Esophagus squamous epithelium (tissue), 5 donors: ENCODE measurements at places on chromosomes 6 and 20.
A peak's percentile ranks its signal among the peaks of the same experiment; 100 is the strongest.

DNA sequence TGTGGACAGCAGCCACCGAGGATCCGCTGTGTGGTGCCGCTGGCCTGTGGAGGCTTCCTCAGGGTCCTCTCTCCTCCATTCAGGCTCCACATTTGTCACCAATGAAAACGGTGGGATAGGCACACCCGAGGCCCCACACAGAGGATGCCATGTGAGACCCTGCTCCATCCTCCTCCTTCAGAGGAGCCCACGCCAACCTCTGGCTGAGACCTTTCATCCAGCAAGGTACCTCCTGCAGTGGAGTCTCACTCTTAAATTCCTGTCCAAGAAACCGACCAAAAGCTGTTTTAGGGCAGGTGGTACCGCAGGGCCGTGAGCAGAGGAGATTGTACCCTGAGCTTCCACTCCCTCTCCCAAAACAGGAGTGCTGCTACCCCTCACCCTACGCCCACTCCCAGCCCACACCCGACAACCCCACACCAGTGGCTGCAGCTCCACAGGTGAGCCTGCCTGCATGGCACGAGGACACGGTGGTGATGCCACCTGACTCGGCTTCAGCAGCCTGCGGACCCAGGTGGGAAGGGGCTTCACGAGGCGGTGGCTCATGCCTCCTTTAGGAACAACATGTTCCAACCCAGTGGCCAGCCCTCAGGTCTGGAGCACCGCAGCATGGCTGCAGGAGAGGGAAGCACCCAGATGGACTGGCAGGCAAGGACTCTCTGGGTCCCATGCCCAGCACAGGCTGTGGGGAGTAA lies 237.6 kb upstream of the AFDN start:
- H3K27me3 ChIP-seq = no peaks in the 10 kb centered on the region
- no peaks in the 10 kb centered on the region for H3K4me1 ChIP-seq
- H3K4me3 ChIP-seq = no peak overlapping the region
- DNase-seq = no peak

GRCh38 chr20:7967199-7967844 lies 27.1 kb upstream of the HAO1 start:
- no peak overlapping the region for H3K27ac ChIP-seq
- no peaks in the 10 kb centered on the region for H3K36me3 ChIP-seq
- no peak overlapping the region for H3K4me3 ChIP-seq

GRCh38 chr6:135170849-135171248 lies 10.3 kb upstream of the MYB start:
- H3K36me3 ChIP-seq = no peaks in the 10 kb centered on the region
- no peaks in the 10 kb centered on the region for H3K27me3 ChIP-seq
- H3K27ac ChIP-seq = peak overlapping the region; percentile 82
- H3K4me1 ChIP-seq = peaks cover 10% of the 10 kb centered on the region

DNA sequence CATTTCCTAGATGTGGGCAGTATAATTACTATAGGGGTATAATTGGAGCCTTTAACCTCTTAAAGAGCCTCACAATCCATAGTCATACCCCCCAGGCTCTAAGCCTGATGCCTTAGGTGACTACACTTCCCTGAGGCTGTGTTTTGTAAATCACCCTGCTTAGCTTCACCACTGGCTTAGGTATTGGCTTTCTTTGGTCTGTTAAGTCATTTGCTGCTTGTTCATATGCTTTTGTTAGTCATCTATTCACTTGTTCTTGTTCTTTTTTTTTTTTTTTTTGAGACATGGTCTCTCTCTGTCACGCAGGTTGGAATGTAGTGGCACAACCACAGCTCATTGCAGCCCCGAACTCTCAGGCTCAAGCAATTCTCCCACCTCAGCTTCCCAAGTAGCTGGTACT lies 26.7 kb downstream of the KAT14 start:
- peaks cover 4% of the 10 kb centered on the region for H3K36me3 ChIP-seq
- no peak overlapping the region for H3K4me3 ChIP-seq
- no peaks in the 10 kb centered on the region for H3K27me3 ChIP-seq
- H3K27ac ChIP-seq = no peak overlapping the region
- peaks cover 9% of the 10 kb centered on the region for H3K4me1 ChIP-seq

DNA sequence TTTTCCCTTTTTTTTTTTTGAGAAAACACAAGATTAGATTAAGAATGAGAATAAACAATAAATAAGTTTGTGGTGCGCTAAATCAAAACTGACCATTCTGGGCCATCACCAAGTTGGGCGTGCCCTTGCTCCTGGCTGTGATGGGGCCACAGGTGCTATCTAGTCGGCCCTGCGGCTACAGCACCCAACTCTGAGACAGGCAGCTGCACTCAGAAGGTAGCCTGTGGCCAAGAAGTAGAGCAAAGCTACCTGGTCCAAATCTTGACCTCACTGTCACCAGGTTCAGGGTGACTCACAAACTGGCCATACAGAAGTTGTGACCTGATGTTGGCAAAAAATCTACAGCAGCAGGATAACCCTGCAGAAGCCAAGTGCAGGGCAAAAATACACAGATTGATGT lies 3.4 kb downstream of the TXNDC5 start:
- no peak for DNase-seq
- H3K36me3 ChIP-seq = peaks cover 27% of the 10 kb centered on the region
- H3K27me3 ChIP-seq = no peaks in the 10 kb centered on the region
- peaks cover 56% of the 10 kb centered on the region for H3K4me1 ChIP-seq
- no peak overlapping the region for H3K27ac ChIP-seq
- no peak overlapping the region for H3K4me3 ChIP-seq

DNA sequence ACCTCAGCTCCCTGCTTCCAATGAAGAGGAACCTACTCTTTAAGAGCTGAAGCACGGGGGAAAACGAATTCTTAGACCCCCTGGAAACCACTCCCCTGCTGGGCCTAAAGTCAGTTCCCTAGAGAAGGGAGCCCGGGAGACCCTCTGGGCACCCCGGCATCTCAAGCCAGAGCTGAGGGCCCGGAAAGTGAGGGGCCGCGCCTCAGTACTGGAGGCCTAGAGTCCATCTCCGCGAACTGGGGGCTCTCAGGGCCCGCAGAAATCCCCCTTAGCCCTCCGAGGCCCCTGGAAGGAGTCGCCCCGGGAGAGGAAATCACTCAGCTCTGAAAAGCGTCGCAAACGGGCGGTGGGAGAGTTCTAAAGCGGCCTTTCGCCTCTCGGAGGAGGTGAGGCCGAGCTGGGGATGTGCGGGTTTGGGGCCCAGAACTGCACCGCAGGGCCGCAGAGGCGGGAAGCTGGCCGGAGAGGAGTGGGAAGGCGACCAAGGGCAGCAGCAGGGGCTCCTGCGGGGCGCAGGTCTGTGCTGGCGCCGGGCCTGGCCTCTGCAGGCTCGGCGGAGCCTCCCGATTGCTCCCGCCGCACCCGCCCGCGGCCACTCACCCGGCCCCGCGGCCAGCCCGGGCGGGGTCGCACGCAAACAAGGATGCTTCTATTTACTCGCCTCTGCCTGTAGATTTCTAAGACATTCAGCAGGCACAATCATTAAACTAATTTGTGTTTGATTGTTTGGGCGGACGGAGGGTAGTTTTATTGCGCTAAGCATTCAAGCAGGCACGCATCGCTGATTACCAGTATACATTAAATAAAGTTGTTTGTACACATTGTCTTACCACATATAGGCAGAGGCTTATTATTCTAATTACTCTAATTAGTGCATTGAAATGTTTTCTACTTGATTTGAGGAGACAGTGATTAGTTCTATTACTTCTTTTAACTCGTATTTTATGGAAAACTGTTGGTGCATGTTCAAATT lies 9.2 kb downstream of the POU3F2 start:
- H3K27ac ChIP-seq = no peak overlapping the region
- DNase-seq = no peak
- peaks cover 100% of the 10 kb centered on the region for H3K27me3 ChIP-seq
- H3K4me1 ChIP-seq = peaks cover 23% of the 10 kb centered on the region

DNA sequence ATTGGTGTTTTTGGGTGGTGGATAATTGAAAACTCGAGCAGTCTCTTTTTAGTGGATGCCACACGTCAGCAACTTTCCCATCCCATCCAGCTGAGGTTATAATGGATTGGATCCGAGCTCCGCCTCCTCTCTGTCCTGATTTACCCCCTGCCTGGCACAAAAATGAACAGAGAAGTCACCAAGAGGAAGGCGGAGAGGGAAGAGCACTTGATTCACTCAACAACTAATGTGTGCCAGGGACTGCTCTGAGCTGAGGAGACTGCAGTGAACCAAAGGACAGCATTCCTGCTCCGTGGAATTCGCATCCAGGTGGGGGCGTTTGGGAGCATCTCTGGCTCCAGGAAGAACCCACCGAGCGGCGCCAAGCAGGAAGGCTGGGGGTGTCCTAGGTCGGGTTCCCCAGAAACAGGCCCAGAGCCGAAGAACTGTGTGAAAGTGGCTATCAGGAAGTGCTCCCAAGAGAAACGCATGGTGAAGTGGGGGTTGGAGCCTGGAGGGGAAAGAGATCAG lies 95.8 kb upstream of the NAA20 start:
- no peak for DNase-seq
- peak overlapping the region; percentile 33 for H3K27ac ChIP-seq
- H3K27me3 ChIP-seq = no peaks in the 10 kb centered on the region
- H3K4me3 ChIP-seq = no peak overlapping the region
- peaks cover 9% of the 10 kb centered on the region for H3K4me1 ChIP-seq

DNA sequence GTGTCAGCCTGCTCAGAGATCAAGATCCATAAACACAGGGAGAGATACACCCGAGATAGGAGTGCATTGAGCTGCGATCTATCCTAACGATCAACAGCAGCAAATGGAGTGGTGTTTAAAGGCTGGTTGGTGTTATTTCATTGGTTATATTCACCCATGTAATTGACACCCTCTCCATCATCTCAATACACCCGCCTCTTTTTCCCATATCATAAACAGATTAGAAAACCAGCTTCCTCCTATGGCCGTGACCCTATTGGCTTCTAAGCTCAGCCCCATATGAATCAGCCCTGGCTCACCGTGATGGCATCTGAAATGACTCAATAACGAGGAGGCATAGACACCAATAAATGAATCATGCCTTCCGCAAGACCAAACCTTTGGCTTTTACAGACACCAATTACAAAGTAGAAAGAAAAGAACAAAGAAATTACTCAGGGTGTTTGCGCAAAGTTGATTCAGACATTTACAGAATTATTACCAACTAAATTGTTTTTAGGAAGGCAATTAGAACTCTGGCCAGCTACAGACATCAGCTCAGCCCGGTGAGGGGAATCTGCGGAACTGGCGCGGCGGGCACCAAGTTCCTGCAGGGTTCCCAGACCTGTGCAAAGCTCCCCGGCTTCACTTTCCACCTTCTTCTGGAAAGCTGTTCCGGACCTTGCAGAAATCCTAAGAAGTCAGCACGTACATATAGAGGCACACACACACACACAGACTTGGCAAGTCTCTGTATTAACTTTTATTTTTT lies 11.5 kb downstream of the PMEPA1 start:
- no peaks in the 10 kb centered on the region for H3K36me3 ChIP-seq
- no peaks in the 10 kb centered on the region for H3K27me3 ChIP-seq
- H3K4me3 ChIP-seq = no peak overlapping the region
- H3K4me1 ChIP-seq = peaks cover 55% of the 10 kb centered on the region

GRCh38 chr6:76441875-76442274 lies 369.4 kb upstream of the IMPG1 start:
- DNase-seq = no peak
- H3K36me3 ChIP-seq = no peaks in the 10 kb centered on the region
- H3K4me1 ChIP-seq = no peaks in the 10 kb centered on the region

GRCh38 chr6:22418714-22419113 lies 121.9 kb upstream of the PRL start:
- no peak overlapping the region for H3K4me3 ChIP-seq
- H3K4me1 ChIP-seq = peaks cover 1% of the 10 kb centered on the region
- DNase-seq = no peak
- no peak overlapping the region for H3K27ac ChIP-seq
- no peaks in the 10 kb centered on the region for H3K36me3 ChIP-seq

GRCh38 chr6:24574809-24575208 lies 71.2 kb downstream of the KIAA0319 start:
- no peak overlapping the region for H3K4me3 ChIP-seq
- DNase-seq = no peak
- no peak overlapping the region for H3K27ac ChIP-seq
- H3K4me1 ChIP-seq = no peaks in the 10 kb centered on the region
